ENCODE measurements at places on chromosomes 12 and 14.

DNA sequence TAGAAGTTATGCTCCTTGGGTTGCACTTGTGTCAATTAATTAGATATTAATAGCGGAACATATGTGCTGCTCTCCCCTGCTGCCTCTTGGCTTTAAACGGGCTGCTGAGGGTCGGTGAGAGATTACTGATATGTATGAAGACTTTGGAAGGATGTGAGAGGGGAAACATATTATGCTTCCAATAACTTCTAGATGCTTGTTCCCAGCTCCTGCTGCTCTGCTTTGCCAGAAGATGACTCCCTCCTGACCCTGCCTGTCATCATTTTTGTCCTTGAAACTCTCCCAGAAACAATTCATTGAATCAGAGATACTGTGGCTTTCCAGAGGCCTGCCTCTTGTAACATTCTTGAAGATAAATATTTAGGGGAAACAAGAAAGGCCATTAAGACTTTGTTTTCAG, 300.1 kb upstream of the STXBP6 start:
- DNase-seq: no peak

GRCh38 chr14:93980456-93981201, 4.3 kb upstream of the ASB2 start:
- no peak for DNase-seq

DNA sequence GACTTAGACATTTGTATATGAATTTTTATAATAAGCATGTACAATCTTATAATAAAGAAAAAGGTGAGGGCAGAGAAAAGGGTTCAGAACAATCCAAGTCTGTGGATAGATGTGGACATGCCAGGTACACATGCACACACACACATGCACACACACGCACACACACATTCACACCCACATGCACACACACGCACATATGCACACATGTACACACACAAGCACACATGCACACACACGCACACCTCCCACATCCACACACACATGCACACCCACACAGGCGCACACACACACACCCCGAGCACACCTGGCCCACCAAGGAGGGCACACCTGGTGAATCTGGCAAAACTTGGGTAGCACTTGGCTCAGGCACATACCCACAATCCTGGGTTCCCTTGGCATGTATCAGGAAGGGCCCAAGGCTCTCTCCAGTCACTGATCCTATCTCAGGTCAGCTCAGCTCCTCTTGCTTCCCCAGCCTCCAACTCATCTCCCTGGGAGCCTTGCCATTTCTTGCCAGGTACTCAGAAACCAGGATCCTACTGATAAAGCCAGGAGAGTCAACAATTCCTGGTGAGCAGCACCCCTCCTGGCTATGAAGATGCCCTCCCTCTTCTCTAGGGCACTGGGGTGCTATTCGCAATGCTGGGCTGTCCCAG, 18.6 kb upstream of the TMEM106C start:
- DNase-seq: no peak

- no peak for DNase-seq
These were observed 50.0 kb upstream of the GPATCH2L start for GRCh38 chr14:76101391-76102379.

DNA sequence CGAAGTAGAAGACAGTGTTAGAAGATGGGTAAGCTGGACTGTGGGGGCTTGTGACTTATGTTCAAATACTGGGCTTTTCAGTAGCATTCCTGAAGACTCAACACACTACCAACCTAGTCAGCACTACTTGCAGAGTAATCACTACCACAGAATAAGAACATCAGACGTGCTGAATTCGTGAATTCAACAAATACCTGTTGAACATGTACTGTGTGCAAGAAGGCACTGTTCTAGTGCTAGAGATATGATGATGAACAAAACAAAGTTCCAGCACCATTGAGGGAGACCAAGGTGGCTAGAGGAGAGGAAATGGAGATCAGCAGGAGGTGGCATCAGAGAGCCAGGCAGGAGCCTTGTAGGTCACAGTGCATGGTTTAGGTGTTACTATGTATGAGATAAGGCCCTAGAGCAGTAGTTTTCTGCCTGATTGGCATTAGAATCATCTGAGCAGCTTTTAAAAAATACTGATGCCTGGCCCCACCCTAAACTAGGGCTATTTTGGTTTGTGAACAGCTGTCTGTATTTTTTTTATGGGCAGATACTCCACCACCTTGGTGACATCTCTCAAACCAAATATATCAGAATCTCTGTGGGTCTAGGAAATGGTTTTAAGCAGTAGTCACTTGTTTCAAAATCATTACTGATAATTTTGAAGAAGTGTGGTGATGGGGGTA, 26.8 kb downstream of the FERMT2 start:
- DNase-seq: no peak

DNA sequence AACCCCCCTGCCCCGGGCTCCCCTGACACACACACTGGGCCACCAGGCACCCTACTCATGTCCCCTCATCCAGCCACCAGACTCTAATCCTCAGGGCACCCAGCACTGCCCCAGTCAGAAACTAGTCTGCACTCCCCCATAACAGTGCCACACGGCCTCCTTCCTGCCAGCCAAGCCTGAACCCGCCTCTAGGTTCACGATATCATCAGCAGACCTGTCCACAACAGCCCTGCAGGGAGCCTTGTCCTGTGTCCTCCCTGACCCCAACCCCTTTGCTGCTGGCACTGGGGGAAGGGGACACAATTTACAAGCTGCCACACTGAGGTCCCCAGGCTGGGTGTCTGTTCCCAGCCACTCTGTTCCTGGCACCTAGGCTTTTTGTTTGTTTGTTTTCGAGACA, 33.6 kb downstream of the LTBP2 start:
- DNase-seq: no peak

DNA sequence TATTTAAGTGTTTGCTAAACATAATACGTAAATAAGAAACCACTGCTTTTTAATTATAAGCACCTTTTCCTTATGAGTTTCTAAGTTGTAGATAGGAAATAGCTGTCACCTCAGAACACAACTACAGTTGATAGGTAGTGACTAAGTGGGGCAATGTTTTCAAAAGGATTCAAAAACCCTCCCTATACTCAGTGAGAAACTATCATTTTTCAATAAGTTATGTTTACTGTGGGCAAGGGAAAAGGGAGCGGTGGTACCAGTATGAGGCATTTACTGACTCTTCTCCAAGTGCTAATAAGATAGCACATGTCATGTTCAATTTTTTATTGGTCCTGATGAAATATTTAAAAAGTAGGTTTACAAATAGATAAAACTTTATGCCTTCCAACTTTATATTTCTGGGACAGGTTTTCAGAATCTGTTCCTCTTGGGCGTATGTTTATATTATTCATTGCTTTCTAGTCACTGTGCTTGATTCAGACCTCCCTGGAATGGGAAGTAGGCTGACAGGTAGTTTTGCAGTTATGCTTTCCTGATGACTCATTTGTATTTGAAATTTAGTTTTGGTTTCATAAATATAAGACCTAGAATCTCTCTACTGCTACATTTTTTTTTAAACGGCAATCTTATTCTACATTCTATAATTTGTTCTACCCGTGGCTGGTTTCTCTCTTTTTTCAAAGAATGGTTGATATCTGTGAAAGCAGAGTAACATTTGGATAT, 153.1 kb downstream of the TMEM117 start:
- no peak for DNase-seq

DNA sequence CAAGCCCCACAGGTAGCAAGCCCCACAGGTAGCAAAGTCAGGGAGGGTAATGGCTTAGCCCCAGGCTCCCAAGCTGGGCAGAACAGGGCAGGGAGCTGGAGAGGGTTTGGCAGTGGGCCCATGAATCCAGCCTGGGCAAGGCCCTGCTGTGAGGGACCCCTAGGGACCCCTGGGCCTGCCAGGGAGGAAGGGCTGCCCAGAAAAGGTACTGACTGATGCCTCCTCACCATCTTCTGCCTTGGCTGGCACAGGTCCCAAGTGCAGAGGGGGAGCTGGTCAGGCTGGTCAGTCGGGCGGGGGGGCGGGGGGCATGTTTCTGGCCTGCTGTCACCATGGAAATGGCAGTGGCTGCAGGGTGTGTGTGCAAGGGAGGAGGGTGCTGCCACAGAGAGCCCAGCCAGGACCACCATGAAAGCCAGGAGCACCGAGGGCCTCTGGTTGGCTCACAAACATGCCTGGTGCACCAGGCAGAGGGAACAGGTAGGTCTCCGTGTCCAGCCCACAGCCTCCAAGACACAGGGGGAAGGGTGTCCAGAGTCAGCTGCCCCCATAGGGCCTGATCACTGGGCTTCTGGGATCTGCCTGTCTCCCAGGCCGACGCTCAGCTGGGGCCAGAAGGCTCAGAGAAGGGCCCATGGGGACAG, 1.5 kb upstream of the CRIP2 start:
- DNase-seq: no peak

DNA sequence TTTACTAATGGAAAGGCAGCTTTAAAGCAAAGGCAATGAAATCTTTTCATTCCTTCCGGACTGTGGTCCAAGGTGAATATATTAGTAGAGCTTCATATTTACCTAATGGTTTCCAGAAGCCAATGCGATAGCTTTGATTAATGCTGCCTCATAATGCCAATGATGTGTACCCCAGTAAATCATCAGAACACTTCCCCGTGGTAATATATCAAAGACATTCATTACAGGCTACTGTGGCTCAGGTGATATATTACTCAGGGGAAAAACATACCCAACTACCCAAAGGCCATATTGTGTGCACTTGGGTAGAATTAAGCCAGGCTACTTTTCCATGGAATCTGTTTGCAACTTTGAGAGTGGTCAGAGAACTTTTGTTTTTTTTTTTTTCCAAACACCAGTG, 69.4 kb upstream of the DACT1 start:
- DNase-seq: no peak

DNA sequence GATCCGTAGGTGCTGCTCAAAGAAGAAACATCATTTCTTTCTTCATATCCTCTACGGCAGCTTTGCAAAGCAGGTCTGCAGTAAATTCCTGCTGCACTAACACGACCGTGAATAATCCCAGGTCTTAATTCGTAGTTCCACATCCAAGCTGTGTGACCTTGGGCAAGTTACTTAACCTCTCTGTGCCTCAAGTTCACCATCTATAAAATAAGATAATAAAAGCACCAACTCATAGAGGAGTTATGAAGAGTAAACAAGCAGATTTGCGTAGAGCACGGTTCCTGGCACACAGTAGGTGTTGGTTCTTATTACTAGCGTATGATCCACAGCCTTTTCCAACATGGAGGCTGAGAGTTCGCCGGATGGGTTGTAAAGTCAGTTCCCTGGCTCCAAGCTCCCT, 3.6 kb downstream of the NCOR2 start:
- DNase-seq: no peak

DNA sequence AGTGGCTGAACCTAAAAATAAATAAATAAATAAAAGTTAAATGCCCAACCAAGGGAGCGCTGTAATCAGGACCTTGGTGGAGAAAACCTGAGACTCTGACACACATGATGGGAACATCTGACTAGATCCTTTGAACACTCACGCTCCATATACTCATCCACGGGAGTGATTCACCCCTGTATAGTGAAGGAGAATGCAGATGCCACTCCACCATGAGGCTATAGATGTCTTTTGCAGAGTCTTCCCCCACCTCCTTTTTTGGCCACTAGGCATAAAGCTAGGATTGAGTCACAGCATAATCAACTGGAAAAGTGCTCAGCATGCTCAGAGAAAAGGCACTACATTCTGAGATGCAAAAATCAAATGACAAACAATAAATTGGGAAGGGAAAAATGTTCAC, 19.0 kb downstream of the ADAM20 start:
- no peak for DNase-seq

- no peak for DNase-seq
These were observed 7.7 kb downstream of the XRCC3 start for GRCh38 chr14:103707329-103708263.

DNA sequence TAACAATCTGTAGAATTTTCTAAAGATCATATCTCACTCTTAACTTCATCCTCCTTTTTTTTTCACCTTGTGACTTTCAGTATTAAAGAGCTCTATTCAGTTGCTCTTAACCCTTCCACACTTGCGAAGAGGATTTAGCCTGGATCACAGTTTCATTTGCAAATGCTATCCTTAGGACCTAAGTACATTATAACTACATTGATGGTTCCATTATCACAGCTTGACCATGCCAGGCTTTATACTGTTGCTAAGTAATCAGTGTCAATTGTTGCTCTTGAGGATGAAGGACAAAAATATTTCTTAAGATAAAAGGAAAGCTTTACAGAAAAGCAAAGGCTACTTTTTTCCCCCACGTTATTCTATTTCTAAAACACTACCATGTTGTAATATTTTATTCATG, 122.2 kb downstream of the PDZRN4 start:
- no peak for DNase-seq

GRCh38 chr14:91454155-91454554, 36.5 kb upstream of the CCDC88C start:
- no peak for DNase-seq

DNA sequence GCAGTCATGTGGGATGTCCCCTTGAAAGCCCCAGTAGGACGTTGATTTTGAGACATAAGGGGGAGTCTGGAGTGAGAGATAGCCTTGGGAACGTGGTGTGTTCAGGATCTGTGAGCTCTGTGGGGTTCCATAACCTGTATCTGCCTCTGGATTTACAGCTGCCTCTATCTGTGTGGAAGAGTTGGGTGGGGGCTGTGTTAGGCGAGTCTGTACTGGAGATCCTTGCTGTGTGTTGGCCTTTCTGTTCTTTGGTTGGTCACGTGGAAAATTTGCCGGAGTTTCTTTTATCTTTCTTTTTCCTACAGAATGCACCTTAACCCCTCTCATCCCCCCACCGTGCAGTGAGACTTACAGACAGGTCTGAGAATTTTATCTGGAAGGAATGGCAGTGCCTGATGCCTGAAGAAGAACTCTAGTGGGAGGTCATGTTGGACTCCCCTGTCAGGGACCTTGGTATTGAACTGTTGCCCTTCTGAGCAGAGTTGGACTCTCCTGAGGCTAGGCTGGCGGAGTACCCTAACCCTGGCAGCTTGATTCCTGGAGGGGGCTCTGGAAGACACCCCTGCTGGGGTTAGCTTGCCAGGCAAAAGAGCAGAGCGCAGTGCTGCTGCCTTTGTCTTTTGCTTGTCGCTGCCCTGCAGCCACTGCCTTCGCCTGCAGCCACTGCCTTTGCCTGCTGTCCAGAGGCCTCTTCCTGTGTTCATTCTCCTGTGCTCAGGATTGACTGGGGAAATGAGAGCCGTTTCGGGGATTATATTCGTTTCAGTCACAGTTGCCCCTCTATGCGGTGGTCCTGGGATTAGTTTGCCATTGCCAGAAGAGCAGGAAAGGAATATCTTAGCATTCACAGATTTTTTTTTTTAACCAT, 34.1 kb downstream of the ZNF664 start:
- DNase-seq: no peak

DNA sequence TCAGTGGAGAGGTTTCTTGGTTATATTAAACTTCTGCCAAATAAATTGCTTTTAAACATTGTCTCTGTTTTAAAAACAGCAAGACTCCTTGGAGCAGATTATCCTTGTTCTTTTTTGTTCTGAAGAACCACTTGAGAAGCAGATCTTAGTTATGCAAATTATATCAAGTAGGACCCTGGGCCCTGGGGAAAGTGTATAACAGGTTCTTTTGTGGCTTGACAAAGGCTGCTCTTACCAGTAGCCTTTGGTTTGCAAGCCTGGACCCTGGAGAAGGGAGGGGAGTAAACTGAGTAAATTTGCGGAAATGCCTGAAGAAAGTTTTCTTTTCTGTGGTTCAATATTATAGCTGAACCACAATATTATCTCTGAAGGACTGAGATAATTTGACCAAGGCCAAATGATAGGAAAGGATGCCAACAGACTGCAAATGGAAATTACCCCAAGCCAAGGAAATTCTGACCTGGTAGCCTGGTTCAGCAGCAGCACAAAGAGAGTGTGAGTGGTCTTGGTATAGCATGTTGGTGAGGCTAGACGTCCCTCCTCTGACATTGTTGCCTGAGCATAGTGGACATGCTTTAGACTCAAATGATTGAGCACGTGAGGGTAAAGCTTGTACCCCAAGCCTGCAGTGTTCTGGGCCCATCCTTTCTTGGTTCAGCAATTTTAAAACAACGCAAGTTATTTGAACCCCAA, 30.4 kb upstream of the SIX1 start:
- DNase-seq: no peak
